Spinal cord (tissue), 10 donors: ENCODE measurements at places on chromosomes 4 and X. TPM values are rescaled to one million over a fixed set of nuclear protein-coding genes. Genes with fewer than 3 reads are reported as not detected.

ADAM29 gene
- total RNA-seq = 5.8 TPM

SYTL5 gene
- total RNA-seq = 11.9 TPM

BMP3 gene
- 23.5 TPM for total RNA-seq

NUP62CL gene
- 4.8 TPM for total RNA-seq

GRCh38 chrX:53281321-53281822 is at the start of gene IQSEC2:
Gene IQSEC2, minus strand, starts transcription at chrX:53281584.
- peak within 1 kb of the TSS; percentile 69 for H3K27ac ChIP-seq
- peaks cover 2% of the 10 kb centered on the region for H3K36me3 ChIP-seq
- peak within 1 kb of the TSS; percentile 16 for H3K4me3 ChIP-seq
- H3K27me3 ChIP-seq = peaks cover 46% of the 10 kb centered on the region

DNA sequence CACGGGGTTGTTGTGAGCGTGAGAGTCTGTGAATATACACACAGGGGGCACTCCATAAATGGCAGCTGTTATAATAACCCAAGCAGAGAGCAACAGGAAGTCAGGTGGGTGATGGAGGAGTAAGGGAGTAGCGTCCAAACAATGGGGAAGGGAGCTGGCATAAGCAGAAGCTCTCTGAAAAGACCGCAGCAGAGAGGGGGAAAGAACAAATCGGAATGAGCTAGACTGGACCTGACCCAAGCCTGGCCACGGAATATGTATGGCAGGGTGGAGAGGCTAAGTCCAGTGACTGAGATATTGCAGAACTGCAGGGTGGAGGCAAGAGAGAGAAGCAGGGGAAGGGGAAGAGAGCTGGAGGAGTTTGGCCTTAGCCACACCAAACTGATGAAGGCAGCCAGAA is 6.5 kb upstream of the GJB1 start:
- H3K4me1 ChIP-seq = no peaks in the 10 kb centered on the region
- no peak overlapping the region for H3K4me3 ChIP-seq
- no peaks in the 10 kb centered on the region for H3K36me3 ChIP-seq
- DNase-seq = no peak

DNA sequence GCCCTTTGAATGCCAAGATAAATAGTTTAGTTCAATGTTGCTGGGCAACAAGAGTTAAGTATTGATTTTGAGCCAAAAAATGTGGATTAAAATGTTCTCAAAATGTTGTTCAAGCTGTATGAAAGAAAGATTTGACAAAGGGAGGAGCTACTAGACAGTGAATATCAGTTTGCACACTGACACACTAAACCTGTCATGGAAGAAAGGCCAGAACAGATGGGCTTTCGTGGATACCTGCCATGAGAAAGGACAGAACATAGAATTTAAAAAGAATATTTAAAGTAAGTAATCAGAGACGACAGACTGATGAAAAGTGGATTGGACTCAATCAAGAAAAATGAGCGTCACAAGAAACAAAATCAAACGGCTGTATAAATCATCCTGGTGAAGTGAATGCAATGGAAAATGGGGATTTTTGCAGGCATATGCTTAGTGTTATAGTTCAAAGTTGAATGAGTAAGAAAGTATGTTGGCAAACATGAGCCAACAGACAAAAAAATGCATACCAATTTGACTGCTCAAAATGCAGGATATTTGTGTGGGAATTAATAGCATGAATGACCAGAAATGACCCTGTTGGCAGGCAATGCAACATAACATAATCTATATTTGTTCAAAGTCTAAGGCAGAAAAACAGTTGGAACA is 7.4 kb downstream of the PCDH18 start:
- H3K27ac ChIP-seq = no peak overlapping the region
- H3K36me3 ChIP-seq = peaks cover 4% of the 10 kb centered on the region
- no peaks in the 10 kb centered on the region for H3K4me1 ChIP-seq
- DNase-seq = no peak
- no peak overlapping the region for H3K4me3 ChIP-seq

GRCh38 chrX:118884552-118885138 is 61.0 kb downstream of the ZCCHC12 start:
- no peak for DNase-seq
- no peaks in the 10 kb centered on the region for H3K27me3 ChIP-seq
- no peaks in the 10 kb centered on the region for H3K36me3 ChIP-seq
- H3K27ac ChIP-seq = no peak overlapping the region
- no peaks in the 10 kb centered on the region for H3K4me1 ChIP-seq
